Endothelial cell of umbilical vein (primary cell): ENCODE measurements at places on chromosomes 7 and 10. TPM values are rescaled to one million over a fixed set of nuclear protein-coding genes. Genes with fewer than 3 reads are reported as not detected.
A peak's percentile ranks its signal among the peaks of the same experiment; 100 is the strongest.

DNA sequence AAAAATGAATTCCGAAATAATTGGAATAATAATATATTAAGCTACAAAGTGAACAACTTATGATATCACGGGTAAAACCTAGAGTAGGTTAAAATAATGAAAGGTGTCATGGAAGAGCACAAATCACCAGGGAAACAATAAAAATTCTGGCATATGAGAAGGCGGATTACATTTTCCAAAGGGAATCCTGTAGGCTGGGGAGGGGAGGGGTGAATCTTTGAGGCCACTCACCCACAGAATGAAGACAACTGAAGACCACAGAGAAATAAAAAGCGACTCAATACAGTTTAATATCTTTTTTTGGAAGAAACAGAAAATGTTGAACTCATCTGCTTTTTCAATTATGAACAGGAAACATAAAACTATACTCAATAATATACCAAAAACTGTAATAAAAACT is 129.4 kb upstream of the HPS1 start:
- no peak for DNase-seq

PON1 gene
- total RNA-seq = not detected in 2 replicates

- no peak for DNase-seq
Measured at GRCh38 chr10:132272231-132272971, 35.3 kb downstream of the STK32C start.

GRCh38 chr10:3765146-3765545 is 19.9 kb downstream of the KLF6 start:
- no peak for DNase-seq

- DNase-seq = no peak
Measured at GRCh38 chr10:42615419-42615818, 23.0 kb downstream of the ZNF33B start.

RADIL gene
- total RNA-seq = 1.0 and 2.5 TPM in 2 replicates

DNA sequence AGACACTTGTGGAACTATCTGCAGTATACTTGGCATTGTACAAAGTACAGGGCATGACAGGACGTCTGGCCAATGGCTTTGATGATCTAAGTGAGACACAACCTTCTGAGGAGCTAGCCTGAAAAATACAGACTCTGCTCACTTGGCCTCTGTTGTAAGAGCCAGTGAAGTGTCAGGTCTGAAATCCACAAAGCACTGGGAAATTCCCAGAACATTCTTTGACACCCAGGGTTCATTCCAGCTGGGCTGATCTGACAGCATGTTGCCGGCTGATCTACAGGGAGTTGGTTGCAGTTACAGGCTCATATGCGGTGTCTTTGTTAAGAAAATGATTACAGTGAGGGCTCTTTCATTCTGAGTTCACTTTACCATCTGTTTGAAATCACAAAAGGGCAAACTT is 354.6 kb downstream of the PHF14 start:
- no peak for DNase-seq

DNA sequence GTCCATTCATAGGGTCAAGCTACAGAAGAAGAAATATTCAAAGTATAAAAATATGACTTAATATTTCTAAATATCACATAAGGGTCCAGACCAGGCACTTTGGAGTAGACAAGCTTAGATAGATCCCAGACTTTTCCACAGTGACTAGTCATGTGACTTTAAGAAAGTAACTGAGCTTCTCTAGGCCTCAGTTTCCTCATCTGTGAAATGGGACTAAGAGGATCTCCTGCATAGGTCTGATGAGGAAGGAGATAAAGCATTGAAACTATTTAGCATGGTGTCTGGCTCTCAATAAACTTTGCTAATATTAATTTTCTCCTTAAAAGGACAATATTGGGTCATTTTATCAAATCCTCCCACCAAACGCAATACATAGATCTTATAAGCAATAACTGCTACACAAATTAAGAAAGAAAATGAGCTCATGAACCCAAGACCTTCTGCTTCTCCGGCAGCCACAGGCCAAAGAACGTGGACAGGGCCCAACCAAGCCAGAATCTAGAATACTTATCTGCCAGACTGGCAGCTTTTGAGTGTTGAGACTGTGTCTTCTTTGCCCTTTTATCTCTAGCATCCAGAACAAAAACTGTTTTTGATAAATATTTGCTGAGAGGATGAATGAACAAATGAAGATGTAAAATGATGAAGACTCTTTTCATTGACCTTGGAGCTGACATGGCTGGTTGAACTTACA is 1.6 kb upstream of the TARP start:
- no peak for DNase-seq

- no peak for DNase-seq
Measured at GRCh38 chr7:99120501-99120900, 23.4 kb downstream of the SMURF1 start.

DNA sequence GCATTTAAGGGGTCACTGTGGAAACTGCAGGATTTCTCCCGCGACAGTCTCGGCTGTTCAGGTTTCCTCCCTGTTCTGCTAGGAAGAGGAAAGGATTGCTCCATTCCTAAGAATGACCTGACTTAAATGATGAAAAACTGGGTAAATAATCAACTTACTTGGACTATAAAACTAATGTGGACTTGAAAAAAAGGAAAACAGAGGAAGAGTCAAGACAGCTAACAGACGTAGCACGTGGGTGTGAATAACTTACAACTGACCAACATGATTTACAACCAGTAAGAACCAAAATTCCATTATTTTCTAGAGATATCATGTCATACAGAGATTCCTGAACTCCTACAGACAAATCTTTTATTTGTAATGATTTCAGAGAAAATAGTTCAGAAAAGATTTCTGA is 93.8 kb downstream of the ADAM12 start:
- no peak for DNase-seq

DNA sequence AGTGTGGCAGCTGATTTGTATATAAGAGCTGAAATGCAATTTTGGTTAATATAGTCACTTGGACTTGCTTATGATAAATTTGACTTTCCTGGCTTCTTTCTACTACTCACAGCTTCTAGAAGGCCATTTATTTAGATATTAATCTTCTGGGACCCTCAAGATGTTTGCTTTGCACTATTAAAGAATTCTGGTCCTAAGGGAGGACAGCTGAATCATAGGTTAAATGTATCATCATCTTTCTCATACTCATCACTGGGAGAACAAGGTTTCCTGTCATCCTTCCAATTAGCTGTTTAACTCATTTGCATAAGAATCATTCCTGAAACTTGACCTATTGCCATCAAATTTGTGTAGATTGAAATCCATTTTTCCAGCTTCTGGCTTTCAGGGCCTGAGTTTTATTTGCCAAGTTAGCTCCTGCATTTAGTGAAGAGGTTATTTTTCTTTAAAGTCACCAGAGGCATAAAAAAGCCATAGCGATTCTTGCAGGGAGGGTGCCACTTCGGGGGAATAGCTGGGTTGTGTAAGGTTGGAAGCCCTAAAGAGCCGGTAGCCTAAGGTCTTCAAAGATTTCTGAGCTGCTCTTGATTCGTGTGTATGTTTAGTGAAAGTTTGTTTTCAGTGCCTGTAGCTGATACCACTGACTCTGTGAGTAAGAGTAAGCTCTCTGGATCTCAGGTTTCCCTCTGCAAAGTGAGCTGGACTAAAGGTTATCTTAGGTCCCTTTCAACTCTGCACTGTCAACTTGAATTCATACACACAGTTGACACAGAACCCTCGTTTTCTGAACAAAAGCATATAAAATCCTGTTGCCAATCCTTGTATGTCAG is 4.3 kb downstream of the MAP3K8 start:
- no peak for DNase-seq

AGAP5 gene
- 6.9 and 7.7 TPM in 2 replicates for total RNA-seq

DNA sequence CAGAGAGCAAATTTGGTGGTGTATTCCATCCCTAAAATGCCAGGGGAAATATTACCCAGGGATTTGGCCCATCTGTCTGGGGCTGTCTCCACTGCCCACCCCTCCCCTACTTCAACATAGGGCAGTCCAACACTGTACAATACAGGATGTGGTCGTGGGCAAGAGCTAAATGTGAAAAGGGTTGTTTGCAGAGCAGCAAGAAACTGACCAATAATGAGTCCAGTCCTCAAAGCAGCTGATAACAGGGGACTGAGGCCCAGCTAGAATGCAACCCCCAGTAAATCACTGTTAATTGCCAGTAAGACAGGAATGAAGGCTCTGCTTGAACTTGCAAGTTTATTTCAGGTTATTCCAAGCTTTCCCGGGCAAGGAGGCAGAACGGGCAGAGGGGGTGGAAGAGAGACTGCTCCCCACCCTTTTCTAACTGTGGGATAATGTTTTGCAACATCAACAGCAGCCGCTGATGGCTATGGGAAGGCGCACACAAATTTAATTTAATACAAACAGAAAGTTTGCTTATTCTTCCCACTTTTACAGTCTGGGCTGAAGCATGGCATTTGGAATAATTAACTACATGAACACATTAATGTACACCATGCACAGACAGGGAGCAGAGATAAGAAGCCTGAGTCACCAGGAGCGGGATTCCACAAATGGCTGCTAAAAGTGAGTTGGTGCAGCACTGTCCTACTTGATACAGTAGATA is 36.8 kb downstream of the AFAP1L2 start:
- DNase-seq = peak; percentile 46

ANKRD30A gene
- not detected in 2 replicates for total RNA-seq

OR9A2 gene
- not detected in 2 replicates for total RNA-seq

- no peak for DNase-seq
Measured at GRCh38 chr10:44186821-44187220, 198.1 kb downstream of the CXCL12 start.

MMP21 gene
- total RNA-seq = not detected in 2 replicates

DNA sequence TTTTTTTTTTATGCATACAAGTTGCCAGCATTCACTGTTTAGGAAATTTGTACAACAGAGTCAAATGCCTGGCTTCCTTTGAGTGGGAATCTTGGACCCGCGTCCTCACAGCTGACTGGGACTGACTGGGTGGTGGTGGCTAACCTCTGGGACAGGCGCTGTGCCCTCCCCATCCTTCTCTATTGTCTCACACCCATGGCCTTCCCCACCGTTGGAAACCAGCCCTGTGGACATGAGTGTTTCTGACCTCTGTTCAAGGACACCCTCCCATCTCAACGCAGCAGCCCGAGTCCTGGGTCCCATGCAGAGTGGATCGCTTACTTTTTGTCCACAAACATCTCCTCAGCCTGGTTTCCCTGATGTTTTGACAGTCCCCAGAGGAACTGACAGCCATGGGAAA is 125.1 kb upstream of the PPIF start:
- DNase-seq = peak; percentile 17

DNA sequence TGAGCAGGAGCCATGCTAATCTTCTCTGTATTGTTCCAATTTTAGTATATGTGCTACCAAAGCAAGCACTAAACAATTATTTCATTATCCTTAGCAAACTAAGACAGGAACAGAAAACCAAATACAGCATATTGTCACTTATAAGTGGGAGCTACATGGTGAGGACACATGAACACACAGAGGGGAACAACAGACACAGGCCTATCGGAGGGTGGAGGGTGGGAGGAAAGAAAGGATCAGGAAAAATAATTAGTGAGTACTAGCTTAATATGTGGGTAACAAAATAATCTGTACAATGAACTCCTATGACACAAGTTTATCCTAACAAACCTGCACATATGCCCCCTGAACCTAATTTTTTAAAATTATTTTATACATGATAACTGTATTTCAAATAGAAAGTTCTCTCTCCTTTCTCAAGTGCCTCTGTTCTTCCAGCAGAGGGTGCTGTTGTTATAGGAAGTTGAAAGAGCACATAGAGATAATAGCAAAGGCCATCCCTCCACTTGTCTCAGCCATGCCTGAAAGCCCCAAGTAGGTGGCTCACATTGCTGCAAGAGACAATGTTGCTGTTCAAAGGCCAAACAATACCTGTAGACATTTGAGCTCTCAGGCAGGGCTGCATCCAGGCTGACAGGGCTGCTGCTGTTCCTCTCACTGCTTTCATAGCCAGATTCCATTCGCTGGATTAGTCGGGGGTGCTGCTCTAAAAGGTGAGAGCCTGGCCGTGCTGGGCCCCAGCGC is 33.4 kb upstream of the PPP3CB start:
- DNase-seq = peak; percentile 66

DNA sequence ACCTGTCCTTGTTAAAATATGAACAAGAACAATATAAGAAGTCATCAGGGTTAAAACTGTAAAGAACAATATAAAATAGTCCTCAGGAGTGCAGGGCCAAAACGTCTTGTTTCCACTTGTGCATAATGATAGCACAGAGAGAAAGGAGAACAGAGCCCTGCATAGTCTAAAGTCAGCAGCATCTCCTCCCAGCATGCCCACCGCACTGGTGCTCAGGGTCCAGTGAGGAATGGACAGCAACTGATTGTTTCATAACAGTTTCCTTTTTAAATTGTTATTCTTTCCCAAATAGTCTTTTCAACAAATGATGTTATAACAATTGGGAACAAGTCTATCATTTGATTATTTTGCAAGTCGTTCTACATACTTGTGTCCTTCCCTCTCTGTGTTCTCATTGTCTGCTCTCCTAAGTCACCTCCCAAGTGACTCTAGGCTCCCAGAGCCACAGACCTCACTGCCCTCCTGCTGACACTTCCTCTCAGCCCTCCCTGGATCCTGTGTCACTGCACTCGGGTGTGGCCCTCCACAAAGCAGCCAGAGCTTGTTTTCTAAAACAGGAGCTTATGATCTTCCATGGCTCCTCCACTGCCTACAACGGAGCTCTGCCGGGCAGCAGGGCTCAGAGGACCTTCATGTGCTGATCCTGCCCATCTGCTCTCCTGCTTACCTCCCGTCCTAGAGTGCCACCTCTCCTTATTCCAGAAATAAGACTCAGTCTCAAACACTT is 27.6 kb downstream of the COBL start:
- DNase-seq = no peak

CHCHD1 gene
- 31.7 and 34.9 TPM in 2 replicates for total RNA-seq

GTF2IRD2 gene
- 9.8 and 10.0 TPM in 2 replicates for total RNA-seq

GRCh38 chr7:83550100-83550499 is 98.8 kb downstream of the SEMA3E start:
- no peak for DNase-seq

- DNase-seq = no peak
Measured at GRCh38 chr10:77431209-77431611, 206.4 kb downstream of the KCNMA1 start.

ABCB4 gene
- 0.09 and 0.15 TPM in 2 replicates for total RNA-seq

- no peak for DNase-seq
Measured at GRCh38 chr10:44978213-44978569, 418 bp downstream of the DEPP1 start.

- no peak for DNase-seq
Measured at GRCh38 chr7:42765931-42766330, 145.9 kb downstream of the C7orf25 start.

- no peak for DNase-seq
Measured at GRCh38 chr7:157566631-157567006, 229.8 kb downstream of the DNAJB6 start.

SDK1 gene
- total RNA-seq = 2.4 and 3.9 TPM in 2 replicates

DNA sequence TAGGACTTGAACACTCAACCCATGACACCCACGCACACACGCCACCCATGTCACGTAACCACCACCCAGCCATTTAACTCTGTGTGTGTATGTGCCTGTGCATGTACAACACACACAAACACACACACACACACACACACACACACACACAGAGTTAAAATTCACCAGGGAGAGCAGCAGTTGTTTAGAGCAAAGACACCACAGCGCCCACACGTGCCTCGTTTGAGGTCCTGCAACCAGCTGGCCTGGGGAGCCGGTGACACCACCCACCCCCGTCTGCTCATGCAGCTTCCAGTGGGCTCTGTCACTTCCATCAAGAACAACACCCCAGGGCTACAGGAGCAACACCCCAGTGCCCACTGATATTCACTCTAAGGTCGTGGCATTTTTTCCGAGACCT is 97.4 kb downstream of the ELFN1 start:
- DNase-seq = no peak

- DNase-seq = no peak
Measured at GRCh38 chr10:44933451-44934321, 22.5 kb downstream of the TMEM72 start.

GRCh38 chr7:33854178-33854577 is 51.2 kb upstream of the BMPER start:
- no peak for DNase-seq

DUSP5 gene
- 12.2 and 12.6 TPM in 2 replicates for total RNA-seq

MICU1 gene
- 42.3 and 48.0 TPM in 2 replicates for total RNA-seq

GRCh38 chr7:139683137-139683921 is 94.5 kb downstream of the HIPK2 start:
- DNase-seq = no peak
